LoVo (cell line): ENCODE measurements at places on chromosomes 3 and 15.

DNA sequence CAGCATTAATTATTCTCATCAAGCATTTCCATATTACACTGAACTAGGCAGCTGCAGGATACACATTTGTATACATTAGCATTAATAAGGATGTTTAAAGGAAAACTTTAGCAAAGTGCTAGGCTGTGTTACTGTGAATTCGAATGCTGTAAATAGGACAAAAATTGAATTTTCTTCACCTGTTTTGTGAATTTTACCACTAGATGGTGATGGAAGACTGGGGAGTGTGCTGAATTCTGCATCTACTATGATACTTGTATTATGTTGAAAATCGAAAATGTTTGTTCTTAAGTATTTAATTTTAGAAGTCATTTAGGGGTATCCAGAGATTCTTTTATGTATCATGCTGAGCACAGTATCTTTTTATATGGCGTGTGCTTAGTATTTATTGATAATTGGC is 12.3 kb upstream of the P2RY14 start:
- DNase-seq: peak; percentile 16

- no peak for DNase-seq
Observed at GRCh38 chr15:89303986-89304385, 30.6 kb downstream of the POLG start.

DNA sequence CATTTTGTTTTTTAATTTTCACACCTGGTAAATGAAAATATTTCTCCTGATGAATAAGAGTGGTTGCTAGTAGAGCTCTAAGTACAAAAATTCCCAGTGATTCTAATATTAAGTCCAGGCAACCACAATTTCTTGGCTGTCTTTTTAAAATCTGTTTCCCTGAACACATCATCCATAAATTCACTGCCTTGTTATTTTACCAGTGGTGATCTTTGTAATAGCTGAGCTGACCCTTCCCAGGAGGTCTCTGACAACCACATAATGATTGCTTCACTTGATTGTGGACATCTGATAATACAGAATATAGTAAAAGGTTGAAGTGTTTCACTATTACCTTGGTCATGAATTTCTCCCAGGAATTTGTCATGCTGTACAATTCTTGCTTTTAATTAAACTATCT is 13.9 kb upstream of the TOP2B start:
- DNase-seq: no peak

GRCh38 chr15:81332326-81332725 is 8.4 kb upstream of the STARD5 start:
- DNase-seq: no peak

GRCh38 chr15:79170256-79170664 is 79.7 kb upstream of the RASGRF1 start:
- DNase-seq: peak; percentile 63

DNA sequence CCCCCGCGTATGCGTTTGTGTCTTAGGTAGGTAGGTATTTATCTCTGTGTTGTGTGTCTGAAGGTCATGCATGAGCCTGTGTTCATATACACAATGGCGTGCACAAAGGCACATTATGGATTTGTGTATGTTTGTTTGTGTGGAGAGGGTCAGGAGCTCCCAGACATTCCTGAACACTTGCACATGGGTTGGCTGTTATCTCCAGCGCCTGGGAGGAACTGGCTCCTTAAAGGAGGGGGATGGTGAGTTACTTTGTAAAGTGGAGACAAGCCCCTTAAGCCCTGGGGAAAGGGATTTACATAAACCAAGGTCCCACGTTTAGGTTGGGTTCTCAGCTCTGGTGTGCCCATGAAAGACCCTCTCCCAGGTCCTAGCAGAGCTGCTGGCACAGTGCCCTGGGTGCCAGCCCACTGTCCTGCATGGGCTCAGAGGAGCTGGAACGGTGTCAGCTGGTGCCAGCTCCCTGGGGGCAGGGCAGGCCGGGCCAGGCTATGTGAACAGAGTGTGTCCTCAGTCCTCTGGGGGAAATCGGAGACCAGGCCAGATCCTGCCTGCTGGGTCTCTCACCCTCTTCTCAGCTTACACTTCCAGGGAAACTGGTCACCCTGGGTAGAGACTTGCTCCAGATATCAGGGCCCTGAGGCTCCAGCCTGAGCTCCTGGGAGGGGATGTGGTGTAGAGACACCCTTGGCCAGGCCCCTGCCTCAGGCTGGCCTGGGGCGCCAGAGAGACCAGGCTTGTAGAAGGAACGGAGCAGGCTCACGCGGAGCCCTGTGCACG is 25.1 kb downstream of the SNX33 start:
- DNase-seq: no peak
